ENCODE measurements at places on chromosomes 3 and 15.

GRCh38 chr15:73081321-73081958 is 29.2 kb downstream of the NEO1 start:
- DNase-seq: peak; percentile 34

DNA sequence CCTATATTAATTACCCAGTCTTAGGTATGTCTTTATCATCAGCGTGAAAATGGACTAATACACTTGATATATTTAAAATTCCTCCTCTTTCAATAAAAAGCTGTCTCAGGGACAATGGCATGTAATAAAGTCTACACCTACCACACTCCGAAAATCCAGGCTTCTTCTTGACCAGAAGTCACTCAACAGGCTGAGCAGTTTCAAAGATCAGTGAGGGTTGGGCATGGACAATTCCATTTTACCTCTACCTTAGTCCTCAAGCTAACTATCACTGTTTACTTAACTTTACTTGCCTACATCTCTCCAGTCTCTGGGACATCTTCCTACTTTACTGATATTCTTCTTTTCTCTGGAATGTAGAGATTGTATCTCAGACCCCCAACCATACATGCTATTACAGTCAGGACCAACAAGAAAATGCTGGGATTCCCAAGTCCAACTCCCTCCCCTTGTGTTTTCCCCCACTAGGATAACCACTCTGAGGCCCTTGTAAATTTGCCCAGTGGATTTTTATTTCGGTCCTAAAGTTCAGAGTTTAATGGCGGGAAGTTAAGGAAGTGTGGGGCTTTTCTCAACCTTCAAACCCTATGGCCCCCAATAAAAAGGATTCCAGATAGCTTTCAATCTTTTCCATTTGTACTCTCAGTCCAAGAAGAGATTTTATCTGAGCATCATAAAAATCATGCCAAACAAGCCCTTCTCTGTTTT is 137.1 kb upstream of the TSC22D2 start:
- no peak for DNase-seq

GRCh38 chr15:84653584-84653909 is 536 bp downstream of the WDR73 start:
- DNase-seq: no peak

- DNase-seq: no peak
Measured at GRCh38 chr3:133328373-133328772, 71.5 kb upstream of the BFSP2 start.

DNA sequence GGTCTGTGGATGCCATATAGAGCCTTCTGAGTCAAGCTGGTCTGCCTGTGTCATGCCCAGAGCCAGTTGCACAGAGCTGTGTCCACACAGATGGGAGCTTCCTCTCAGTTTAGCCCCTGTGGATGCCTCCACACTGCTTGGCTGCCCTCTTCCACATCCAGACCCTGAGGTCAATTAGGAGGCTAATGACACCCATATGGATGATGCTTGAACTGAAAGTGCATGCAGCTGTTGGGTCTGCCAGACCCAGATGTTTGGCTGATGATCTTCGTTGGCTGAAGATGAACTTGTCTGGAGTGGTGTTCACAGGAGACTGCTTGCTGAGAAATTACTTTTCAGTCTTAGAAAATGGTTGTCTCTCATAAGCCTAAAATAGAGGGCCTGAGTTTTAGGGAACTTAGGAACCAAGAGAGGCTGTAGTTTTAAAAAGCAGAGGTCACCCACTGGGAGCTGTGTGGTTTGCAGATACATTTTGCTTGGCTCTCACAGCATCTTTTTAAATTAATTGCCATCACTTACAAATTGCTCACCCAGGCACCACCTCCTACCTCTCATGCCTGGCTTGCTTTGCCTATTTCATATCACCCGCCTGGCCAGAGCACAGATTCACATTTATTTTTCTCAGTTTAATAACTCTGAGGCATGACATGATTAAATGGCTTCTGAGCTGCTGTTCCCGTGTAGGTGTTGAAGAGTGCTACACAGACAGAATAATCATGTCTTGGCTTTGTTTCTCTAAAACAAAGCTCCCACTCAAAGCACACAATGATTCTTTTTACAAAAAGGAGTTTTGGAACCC is 176.1 kb downstream of the MINAR1 start:
- no peak for DNase-seq

DNA sequence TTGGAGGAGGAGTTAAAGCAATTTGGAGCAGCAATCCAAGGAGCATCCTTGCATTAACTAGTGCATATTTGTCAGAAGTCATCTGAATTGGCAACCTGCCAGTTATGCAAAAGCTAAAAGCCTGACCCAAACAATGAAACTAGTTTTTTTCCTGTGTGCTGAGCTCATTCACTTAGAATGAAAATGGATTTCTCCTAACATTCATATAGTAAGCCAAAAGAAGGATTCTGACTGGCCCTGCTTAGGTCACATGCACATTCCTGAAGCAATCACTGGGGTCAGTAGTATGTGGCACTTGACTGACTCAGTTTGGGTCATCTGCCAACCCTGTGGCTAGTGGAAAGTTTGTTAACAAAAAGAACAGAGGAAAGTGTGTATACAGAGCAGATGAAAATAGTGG is 30.5 kb downstream of the OXSM start:
- peak; percentile 68 for DNase-seq

DNA sequence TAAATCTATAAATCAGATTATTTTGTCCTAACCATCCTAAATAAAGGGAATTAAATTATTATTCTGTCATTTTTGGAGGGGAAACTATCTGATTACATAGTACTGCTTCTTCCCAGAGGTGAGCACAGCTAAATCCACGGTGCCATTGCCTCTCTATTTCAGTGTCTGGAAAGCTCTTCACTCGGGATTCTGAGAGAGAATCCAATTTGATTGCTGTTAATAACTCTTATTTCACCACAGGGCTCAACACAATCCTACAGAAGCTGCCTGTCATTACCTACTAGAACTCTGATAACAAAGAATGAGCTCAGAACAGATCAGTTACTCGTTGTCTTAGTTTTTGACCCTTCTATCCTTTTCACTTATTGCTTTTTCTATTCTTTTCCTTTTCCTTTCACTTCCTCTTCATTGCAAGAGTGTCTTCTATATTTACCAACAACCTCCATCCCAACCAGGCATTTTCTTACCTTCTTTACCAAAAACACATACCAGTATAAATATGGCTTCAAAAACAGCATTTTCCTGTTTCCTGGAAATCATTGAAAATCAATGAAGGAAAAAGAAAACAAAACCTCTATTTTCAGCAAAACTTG is 30.4 kb downstream of the OXNAD1 start:
- no peak for DNase-seq

DNA sequence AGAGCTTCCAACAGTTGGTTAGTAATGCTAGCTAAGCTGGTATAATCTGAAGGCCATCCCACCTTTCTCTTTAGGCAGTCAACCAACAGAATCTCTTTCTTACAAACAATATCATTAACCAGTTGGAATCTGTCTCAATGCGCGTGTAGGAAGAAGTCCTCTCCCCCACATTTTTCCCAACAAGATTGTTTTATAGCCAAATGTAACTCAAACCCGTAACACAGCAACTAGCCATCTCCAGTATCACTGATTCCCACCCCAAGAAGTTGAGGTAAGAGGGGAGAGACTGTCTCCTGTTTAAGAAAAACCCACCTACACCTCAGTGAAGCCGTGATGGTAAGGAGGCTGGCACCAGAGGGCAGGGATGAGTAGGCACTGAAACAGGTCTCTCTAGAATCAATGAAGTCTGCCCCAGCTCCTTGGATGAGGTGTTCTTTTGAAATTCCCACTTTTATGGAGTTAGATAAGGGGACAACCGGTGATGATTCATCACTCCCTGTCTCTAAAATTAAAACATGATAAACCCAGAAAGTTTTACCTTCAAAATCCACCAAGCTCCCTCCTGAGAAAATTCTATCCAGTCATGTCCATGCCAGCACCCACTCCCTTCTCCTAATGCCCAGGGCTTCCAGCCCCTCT is 30.9 kb downstream of the CDC25A start:
- no peak for DNase-seq

- no peak for DNase-seq
Measured at GRCh38 chr15:63225381-63225780, 36.0 kb downstream of the RAB8B start.

DNA sequence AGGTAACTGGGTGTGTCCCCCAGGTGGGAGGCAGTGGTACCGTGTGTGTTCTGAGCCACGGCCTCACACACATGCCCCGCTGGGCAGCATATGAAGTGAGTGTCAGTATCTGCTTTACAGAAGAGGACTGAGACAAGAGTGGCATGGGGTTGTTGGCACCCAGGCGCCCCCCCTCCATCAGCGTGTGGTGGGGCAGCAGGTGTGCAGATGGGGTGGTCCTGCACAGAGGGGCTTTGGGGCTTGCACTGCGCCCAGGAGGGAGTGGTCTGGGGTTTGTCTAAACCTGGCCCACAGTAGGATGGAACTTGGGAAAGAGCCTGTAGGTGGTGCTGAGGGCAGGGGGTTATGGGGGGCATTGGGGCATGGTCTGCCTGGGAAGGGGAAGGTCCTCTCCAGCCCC is 176.0 kb downstream of the APBA2 start:
- DNase-seq: no peak

- DNase-seq: no peak
Measured at GRCh38 chr15:29934251-29934650, 112.0 kb upstream of the TJP1 start.

DNA sequence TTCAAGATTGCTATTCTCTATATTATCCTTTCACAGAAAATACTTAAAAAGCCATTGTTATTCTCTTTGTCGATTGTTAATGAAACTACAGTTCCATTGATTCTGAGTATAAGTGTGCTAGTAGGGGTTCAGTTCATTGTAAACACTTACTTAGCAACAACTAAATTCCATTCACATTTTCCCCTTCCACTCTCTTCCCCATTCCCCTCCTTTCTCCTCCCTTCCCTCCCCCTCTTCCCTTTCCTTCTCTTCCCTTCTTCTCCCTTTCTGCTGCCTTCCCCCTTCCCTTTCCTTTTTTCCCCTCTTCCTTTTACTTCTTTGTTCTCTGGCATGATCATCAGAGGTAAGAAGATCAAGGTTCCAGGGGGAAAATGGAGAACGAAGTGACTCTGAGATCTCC is 21.3 kb upstream of the RIOX2 start:
- no peak for DNase-seq

DNA sequence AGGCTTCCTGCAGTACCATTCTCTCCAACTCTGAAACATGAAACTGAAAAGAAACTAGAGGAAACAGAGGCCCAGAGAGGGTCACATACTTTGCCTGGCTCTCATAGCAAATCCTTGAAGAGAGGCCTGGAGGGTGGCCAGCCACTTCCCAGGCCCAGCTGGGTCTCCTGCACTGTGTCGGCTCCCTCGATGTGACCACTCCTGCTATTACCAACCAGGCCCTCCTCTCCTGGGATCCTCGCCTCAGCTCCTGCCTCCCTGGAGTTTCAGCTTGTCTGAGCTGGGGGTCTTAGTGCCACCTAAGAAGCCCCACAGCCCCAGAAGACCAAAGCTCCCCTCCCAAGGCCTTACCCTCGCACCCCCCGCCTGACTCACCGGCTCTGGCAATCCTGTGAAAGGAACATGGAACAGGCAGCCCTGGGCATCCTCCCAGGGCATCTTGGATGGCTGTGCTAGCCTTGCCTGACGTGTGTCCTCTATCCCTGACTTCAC is 4.6 kb downstream of the LOXL1 start:
- no peak for DNase-seq

GRCh38 chr15:95087253-95087609 is 855.9 kb downstream of the MCTP2 start:
- no peak for DNase-seq

DNA sequence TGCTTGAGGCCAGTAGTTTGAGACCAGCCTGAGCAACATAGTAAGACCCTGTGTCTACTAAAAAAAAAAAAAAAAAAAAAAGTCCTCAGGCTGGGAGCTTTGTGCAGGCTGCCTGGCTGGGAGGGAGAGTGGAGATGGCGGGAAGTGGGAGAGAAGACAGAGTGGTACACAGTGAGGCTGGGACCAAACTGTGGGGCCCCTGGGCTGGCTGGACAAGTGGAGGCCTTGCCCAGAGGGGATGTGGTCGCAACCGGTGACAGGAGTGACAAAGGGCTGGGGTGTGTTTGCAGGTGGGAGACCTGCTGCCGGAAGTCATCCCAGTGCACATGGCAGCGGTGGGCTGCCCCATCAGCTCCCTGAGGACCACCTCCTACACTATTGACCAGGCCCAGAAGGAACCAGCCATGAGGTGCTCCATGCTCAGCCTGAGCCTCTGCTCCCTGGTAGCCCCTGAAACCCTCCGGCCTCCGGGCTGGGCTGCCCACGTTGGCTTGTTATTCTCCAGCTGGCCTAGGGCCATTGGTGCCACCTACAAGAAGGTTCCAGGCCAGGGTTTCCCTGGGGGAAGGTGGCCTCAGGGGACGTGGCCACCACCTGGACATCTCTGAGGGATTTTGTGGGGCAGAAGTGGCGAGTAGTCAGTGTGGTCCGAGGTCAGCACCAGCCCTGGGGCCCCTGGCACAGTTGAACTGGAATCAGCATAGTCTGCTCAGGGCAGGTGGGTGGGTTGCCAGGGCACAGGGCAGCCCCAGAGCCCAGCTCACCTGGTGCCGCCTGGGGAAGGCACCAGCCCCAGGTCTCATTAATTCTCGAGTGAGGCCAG is 22.7 kb downstream of the ACAA1 start:
- DNase-seq: no peak

- no peak for DNase-seq
Measured at GRCh38 chr3:23778446-23778845, 27.3 kb upstream of the UBE2E1 start.

DNA sequence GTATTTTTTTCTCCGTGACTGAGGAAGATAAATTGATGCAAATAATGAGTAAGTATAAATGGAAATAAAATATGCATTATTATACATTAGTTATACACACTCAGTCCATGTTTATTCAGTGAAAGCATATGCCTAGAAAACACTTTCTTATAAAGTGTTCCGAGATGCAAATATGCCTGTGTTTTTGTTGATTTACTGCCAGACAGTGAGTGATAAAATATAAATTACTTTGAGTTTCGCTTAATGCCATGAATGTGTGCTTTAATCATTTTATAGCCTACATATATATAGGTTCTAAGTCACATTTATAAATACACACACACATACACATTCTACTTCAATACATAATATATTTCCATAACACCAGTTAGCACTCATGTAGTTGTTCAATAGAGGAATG is 569.2 kb downstream of the UNC13C start:
- no peak for DNase-seq

- no peak for DNase-seq
Measured at GRCh38 chr15:100525436-100525835, 3.3 kb downstream of the CERS3 start.

- DNase-seq: no peak
Measured at GRCh38 chr3:37272741-37273140, 98.4 kb upstream of the LRRFIP2 start.

DNA sequence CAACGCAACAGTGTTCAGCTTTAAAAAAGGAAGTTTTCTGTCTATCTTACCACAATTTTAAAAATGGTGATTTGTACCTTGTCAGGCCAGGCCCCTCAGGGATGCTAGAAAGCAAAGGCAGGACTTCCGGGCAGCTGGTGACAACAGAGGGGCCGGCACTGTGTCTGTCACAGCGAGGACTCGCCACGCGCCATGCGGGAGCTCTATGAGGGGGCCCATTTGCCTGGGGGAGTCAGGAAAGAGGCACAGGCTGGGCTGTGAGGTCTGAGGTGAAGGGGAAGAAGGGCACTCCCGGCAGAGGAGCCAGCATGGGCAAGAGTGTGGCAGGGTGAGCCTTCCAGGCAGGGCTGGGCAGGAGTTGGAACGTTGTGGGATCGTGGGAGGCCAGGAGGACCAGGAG is 7.0 kb downstream of the IQSEC1 start:
- no peak for DNase-seq

Data from fibroblast of skin of left quadriceps (primary cell).